ENCODE measurements at places on chromosomes 13 and 19.

- DNase-seq, result no peak
Observed at GRCh38 chr13:29131881-29132668, 311.9 kb downstream of the MTUS2 start.

DNA sequence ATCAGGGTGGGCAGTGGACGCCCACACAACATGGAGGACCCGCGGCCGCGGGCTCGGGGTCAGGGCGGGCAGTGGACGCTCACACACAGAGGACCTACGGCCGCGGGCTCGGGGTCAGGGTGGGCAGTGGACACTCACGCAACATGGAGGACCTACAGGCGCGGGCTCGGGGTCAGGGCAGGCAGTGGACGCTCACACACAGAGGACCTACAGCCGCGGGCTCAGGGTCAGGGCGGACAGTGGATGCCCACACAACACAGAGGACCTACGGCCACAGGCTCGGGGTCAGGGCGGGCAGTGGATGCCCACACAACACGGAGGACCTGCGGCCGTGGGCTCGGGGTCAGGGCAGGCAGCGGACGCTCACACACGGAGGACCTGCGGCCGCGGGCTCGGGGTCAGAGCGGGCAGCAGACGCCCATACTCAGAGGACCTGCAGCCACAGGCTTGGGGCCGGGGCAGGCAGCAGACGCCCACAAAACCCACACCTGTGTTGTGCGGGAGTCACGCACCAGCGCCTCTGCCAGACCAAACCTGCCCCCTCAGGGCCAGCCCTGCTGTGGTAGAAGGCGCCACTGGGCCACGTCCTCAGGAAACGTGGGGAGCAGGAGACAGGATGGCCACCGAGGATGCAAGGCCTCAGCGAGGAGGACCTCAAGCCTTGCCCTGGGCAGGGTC, 27.6 kb upstream of the C13orf46 start:
- no peak for DNase-seq

DNA sequence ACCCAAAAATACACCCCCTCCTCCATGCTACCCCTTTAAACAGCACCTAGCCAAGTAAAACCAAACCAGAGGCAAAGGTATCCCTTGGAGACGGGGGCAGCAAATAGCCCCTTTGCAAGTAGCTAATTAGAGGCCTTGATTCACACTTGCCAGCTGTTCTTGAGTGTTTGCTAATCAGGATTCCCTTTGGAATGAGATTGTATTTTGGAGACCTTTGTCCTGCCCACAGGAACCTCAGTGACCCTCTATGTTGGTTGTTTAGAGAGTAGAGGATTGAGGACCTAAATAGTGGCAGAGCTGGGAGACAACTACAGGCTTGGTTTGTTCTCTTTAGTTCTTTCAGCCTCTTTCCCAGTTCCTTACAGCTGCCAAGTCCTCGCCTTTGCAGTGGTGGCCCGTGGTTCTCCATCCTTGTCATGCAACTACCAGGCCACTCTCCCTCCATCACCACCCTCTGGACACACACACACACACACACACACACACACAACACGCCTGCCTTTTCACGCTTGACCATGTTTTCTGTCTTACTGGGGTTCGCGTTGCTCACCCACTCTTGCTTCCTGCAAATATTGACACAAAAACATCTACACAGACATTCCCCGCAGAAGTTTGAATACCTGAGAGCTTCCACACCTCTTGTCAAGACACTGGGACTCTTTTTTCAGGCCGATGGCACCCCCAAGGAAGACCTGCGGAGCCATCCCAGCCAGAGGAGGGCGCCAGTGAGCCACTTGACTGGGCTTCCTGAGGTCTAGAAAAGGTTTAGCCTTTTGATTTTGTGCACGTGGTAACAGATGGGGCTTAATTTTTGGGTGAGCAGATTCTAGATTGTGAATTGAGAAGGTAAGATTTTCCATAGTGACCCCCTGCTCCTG, 80.0 kb upstream of the GPR183 start:
- DNase-seq, result peak; percentile 87

DNA sequence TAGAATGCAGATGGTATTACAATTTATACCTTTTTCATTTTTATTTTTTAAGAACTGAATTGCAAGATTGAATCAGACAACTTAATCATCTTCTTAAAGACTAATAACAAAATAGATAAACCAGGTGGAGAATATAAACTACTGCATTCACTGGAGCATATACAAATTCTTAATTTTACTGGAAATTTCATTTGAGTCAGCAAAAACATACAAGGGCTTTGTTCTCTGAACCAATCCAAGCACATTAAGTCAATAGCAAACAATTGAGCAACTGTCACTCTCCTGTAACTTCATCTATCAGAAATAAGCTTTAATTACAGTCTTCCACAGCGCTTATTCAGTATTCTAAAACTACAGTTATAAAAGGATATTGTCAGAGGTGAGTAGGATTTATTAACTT, 167.4 kb upstream of the OBI1 start:
- DNase-seq, result no peak

GRCh38 chr13:76745261-76746200, 140.7 kb downstream of the KCTD12 start:
- DNase-seq, result no peak
